ENCODE measurements at places on chromosomes 5 and 9.

DNA sequence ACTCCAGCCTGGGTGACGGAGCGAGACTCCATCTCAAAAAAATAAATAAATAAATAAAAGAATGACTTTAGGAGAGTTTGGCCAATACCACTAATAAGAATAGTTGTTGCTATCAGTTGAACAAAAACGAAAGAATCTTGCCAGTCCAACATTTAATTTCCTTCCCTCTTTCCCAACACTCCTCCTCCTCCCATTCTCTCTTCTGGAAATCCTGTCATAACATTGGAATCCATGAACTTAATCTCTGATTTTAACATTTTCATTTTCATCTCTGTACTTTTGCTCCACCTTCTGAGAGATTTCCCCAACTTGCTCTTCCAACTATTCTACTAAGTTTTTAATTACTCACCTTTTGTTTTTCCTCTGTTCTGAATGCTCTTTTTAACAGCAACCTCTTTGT, 42.8 kb upstream of the CDK20 start:
- no peak for DNase-seq

DNA sequence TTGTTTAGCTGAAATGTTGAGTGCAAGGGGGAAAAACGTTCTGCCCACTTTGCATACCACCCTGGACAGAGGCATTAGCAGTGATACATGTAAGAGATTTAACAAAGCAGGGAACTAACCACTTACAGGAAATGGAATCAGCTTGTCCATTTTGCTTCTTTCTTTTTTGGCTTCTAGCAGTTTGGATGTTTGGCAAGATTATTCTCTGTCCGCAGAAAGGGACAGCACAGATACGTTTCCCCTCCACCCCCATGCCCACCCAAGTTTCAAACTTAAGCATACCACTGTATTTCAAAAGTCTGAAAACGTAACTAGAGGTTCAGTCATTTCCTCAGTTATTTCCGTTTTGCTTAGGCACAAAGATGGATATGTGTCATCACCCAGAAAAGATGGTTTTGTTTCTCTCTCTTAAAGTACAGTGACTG, 118.4 kb downstream of the GDNF start:
- DNase-seq: no peak

GRCh38 chr5:10306806-10307205, 896 bp downstream of the CMBL start:
- DNase-seq: no peak

GRCh38 chr9:36731068-36731956, 158.6 kb downstream of the MELK start:
- no peak for DNase-seq

DNA sequence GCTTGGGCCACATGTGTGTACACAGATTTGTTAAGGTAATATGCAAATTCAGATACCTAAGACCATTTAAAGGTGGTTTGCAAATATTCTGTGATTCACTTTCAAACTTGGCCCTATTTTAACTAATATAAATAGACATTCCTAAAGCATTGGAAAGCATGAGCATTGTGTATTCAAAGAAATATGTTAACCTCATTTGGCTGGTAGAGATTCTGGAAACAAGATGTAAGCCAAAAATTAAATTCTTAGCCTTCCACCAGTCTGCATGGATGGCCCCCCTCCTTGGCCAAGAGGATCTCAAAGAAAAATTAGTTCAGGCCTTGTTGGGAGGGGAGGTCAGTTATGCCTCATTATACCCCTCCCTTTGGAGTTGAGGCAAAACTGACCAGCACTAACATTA, 38.7 kb upstream of the C6 start:
- DNase-seq: no peak
